Motor neuron (in vitro differentiated cells): ENCODE measurements at places on chromosomes 12 and 14. TPM values are rescaled to one million over a fixed set of nuclear protein-coding genes. Genes with fewer than 3 reads are reported as not detected.

- peak; percentile 79 for ATAC-seq
Observed at GRCh38 chr14:100383727-100384158, 60.6 kb downstream of the SLC25A47 start.

- ATAC-seq = no peak
Observed at GRCh38 chr12:53927220-53928029, 11.2 kb upstream of the HOXC13 start.

GRCh38 chr14:33017016-33017415 lies 78.3 kb downstream of the NPAS3 start:
- no peak for ATAC-seq

Gene GPR84
- 0.63 and 0.98 TPM in 2 replicates for total RNA-seq
